HCEC 1CT (cell line): ENCODE measurements at places on chromosomes 16 and 17.

GRCh38 chr16:27199736-27200135 is 3.6 kb upstream of the KDM8 start:
- DNase-seq = no peak

DNA sequence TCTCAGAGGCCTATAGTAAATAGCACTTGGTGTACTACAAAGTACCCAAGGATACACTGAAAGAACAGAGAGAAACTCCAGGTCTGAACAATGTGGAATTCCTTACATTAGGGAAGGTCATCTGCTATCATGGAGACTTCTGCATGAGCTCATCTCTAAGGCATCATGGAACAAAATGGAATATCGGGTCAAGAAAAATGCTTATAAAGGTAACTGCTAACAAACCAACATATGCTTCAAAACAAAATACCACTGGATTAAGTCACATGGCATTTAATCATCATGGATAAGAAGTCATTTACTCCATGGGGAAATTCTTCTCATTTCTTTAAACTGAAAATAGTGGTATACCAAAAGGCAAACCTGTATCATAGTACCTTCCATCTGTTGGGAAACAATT is 34.2 kb downstream of the TXNDC11 start:
- peak; percentile 52 for DNase-seq

- DNase-seq = no peak
These were observed 25.6 kb downstream of the ATP6V0A1 start for GRCh38 chr17:42484304-42484703.

DNA sequence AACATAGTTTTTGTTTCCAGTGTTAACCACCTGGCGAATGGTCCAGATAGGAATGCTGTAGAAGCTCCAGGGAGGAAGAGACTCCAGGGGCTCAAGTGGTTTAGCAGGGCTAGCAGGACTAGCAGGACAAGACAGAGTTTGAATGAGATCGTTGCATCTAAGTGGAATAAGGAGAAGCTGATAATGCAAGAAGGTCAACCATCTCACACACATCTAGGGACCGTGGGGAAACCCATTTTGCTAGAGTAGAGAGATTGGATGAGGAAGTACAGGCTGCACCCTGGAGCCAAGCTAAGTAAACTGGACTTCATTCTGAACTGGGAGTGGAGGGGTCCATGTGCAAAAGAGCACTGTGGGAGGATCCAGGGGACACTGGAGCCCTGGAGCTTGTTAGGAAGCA is 86.1 kb upstream of the HSBP1 start:
- no peak for DNase-seq

- DNase-seq = no peak
These were observed 91.9 kb upstream of the CBX4 start for GRCh38 chr17:79930877-79931816.
